ENCODE measurements at places on chromosomes 7 and 10. TPM values are rescaled to one million over a fixed set of nuclear protein-coding genes. Genes with fewer than 3 reads are reported as not detected.
A peak's percentile ranks its signal among the peaks of the same experiment; 100 is the strongest.

- DNase-seq, result no peak
These were observed 28.1 kb downstream of the ADAP1 start for GRCh38 chr7:926061-927030.

- no peak for DNase-seq
These were observed 107.4 kb upstream of the NAMPT start for GRCh38 chr7:106392144-106392543.

GRCh38 chr10:128602183-128602582 lies 476.0 kb upstream of the MKI67 start:
- no peak for DNase-seq

DNA sequence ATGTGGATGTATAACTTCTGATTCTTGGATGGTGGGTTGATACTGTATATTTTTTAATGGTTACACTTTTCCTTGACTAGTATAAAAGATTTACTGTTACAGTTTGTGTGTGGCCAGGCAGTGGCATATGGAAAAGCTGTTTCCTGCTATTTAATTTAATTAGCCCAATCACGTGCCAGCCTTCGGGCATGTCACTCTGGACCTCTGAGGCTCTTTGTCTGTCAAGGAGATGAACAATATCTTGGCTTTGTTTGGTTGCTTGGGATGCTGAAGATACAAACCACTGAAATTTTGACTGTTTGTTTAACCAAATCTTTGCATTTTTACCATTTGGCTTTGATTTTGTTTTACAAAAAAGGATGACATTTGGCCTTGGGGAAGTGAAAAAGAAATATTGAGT lies 185.0 kb downstream of the HDAC9 start:
- DNase-seq, result no peak

DNA sequence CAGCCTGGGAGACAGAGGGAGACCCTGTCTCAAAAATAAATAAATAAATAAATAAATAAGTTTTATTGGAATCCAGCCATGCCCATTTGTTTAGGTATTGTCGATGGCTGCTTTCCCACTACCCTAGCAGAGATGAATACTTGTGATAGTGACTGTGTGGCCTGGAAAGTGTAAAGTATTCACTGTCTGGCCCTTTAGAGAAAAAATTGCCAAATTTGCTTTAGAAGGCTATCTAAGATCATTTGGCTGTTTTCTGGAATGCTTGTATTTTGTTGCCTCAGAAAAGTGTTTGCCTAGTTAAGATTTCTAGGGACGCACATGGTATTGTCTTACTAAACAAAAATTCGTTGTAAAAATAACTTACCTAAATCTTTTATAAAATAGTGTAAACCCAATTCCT lies 35.4 kb downstream of the CHN2 start:
- no peak for DNase-seq

- no peak for DNase-seq
These were observed 26.2 kb downstream of the FAM171A1 start for GRCh38 chr10:15344876-15345285.

- no peak for DNase-seq
These were observed 97.5 kb downstream of the PFKFB3 start for GRCh38 chr10:6300106-6300783.

GRCh38 chr10:79111846-79112614 lies 43.3 kb downstream of the ZMIZ1 start:
- DNase-seq, result peak; percentile 59

DNA sequence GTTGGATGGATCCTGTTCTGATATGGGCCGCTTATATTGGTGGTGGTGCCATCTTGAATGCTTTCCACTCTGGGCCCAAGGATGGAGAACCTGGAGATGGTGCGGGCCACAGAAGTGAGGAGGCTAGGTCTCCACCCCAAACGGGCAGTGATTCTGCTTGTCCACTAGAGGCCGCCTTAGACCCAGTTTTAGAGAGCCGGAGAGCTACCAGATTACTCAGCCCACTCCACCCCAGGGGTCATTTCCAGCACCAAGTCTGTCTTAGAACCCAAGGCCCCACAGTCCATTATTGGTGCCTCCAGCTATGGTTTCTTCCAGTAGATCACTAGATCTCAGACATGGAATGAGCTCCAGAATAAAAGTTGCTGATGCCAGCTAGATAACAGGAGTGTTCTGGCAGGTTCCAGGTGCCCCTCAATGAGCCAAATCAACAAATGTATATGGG lies 11.8 kb upstream of the CAMK2G start:
- DNase-seq, result peak; percentile 88

DNA sequence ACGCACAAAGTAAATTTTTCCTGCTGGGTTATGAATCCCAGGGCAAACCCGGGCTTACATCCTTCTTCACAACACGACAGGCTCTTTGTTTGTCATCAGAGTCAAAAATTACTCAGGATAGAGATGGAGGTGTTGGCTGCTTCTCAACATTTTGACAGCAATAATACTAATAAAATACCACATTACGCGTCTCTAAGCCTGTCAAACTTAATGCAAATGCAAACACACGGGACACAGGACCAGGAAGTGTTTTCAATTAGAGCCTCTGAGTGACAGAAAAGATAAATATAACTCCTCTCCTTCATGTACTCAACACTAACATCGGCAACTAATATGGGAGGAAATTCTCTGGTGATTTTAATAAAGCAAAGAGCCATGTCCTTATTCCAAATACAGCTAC lies 128.4 kb downstream of the SFMBT2 start:
- no peak for DNase-seq

DNA sequence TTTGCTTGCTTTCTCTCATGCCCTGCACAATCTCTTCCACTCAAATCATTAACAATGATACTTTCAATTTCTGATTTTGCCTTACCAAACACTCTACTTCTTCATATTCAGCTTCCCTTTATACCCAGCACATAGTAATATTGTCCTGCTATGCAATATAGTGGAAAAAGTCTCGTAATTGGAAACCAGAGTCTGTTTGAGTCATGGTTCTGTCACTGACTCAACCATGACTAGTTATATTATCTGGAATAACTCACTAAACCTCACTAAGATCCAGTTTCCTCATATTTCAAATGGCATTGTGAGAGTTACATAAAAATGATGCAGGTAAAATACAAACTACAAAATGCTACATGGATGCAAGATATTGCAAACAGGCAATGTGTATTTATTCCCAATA lies 98.5 kb upstream of the LRRTM3 start:
- no peak for DNase-seq

GRCh38 chr7:27175626-27176523 lies 1.8 kb upstream of the HOXA10 start:
- no peak for DNase-seq

The AKR1C8 gene
- total RNA-seq, result not detected

The ADCYAP1R1 gene
- 1.9 TPM for total RNA-seq

The SEM1 gene
- total RNA-seq, result 52.6 TPM
